ENCODE measurements at places on chromosomes 1 and 21. TPM values are rescaled to one million over a fixed set of nuclear protein-coding genes. Genes with fewer than 3 reads are reported as not detected.

DNA sequence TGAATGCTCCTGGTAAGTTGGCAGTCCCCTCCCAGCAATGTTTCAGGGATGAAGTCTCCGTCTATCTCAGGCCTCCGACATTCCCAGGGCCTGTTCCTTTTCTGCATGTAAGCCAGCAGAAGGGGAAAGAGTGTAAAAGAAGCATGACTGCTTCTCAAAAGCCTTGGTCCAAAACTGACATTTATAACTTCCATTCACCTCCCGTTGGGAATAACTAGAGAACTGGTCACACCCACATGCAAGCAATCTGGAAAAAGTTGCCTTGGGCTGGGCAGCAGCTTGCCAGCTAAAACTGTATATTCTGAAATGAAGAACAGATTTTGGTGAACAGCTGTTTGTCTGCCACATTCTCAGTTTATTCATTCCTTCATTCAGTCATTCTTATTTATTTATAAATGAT is 24.2 kb upstream of the NPL start:
- DNase-seq = no peak

DNA sequence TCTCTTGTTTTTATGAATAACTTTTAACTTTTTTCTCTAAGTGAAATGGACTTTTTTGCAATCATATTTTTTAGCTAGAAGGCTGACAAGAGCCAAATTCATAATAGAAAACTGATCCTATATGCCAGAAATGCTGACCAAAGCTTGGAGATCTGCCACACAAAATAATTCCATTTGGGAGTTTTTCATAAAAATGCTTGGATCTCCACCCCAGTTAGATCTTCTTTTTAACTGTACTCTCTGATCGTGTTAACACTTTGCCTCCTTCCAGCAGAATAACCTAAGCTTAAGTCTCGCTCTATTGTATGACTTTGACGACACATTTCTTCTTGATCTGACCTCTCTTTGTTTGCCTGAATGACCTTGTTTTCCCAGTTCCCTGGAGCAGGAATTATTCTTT is 16.8 kb downstream of the FLG2 start:
- DNase-seq = no peak

IGSF9 gene
- not detected for total RNA-seq

- DNase-seq = no peak
Observed at GRCh38 chr1:88731475-88732269, 47.6 kb downstream of the PKN2 start.

DNA sequence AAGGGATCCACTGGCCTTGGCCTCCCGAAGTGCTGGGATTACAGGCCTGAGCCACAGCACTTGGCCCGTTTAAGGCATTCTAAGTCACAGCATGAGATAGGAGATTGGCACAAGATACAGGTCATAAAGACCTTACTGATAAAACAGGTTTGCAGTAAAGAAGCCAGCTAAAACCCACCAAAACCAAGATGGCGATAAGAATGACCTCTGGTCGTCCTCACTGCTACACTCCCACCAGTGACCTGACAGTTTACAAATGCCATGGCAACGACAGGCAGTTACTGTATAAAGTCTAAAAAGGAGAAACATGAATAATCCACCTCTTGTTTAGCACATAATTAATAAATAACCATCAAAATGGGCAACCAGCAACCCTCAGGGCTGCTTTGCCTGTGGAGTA is 33.3 kb upstream of the RCC2 start:
- no peak for DNase-seq

DNA sequence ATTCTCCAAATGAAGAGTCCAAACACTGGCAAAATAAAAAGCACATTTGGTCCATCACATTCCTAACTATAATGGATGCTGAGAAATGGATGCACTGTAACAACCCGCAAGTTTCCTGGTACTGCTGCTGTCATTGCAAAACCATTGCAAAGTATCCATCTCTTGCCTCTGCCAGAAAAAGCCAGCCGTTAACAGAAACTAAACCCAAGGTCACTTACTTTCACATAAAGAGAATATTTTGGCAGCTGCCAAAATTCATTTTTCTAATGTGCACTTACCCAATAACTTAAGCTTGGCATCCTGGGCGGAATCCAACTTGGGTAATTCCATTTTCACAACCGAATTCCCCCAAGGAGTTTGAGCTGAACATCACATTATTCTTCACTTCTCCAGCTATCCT is 77.0 kb upstream of the LRRC8D start:
- no peak for DNase-seq

FCRL5 gene
- total RNA-seq = 0.63 TPM

- DNase-seq = no peak
Observed at GRCh38 chr1:228860911-228861831, 125.9 kb downstream of the RHOU start.

GRCh38 chr1:216223486-216223885 is 199.8 kb downstream of the USH2A start:
- no peak for DNase-seq

- no peak for DNase-seq
Observed at GRCh38 chr1:151510020-151510405, 1.2 kb upstream of the CGN start.

PRSS38 gene
- total RNA-seq = not detected

DNA sequence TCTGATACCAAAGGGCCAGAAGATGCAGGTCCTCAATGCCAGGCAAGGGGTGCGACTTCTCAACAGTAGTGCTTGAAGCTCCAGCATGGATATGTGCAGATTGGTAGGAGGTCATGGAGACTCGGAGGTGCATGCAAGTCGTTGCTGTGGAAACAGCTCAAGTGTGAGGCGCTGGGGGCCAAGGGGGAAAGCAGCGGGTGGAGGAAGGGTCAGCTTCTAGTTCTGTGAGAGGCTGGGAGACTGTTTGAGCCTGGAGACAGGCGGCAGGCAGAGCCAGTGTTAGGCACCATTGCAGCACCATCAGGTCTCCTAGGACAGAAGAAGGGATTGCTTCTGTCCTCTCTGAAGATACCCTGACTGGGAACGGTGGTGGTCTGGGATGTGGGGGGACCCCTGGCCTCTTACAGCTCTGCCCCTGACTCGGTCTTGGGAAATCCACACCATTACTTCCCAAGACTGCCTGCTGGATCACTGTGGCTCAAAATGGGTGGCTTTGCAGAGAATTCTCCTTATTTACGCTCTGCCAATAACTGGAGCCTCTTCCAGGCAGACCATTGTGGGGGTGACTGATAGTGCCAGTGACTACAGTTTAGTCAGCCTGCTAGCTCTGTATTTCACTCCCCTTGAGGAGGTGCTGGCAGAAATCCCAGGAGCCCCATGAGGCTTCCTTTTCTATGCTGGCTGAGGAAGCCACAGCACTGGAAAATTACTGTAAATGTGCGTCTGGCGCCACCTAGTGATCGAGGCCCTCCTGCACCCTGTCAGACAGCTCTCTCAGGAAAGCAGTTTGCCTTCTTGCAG is 46.3 kb upstream of the VANGL1 start:
- peak; percentile 95 for DNase-seq

DNA sequence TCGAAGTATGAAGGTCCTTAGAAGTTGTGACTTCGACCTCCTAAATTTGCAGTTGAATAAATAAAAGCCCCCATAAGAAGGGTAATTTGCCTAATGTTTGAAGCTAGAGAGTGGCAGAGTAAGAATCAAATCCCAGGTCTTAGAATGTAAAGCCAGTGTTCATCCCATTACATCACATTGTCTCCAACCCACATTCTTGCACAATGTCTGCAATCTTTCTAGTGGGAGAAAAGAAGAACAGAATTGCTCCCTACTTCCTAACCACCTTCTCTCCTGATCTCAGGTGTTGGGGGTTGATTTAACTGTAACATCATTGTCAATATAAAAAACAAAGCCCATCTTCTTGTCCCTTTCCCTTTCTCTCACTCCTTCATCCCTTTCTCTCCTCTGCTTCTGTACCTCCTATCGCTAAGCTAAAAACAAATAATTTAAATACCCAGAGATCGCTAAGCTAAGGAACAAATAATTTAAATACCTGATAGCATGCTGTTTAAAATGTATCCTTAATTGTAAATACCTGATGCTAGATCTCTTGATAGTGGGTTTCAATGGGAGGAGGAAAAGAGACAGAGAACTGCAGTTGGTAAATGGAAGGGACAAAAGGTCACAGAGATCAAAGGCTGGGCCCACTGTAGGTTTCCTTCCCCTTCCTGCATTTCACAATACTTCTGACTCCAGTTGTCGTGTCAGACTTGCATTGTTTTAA is 32.1 kb upstream of the CCDC190 start:
- no peak for DNase-seq

- DNase-seq = no peak
Observed at GRCh38 chr1:229344937-229345684, 2.3 kb upstream of the CCSAP start.

SYCP1 gene
- total RNA-seq = not detected

FAM177B gene
- 0.18 TPM for total RNA-seq

DNA sequence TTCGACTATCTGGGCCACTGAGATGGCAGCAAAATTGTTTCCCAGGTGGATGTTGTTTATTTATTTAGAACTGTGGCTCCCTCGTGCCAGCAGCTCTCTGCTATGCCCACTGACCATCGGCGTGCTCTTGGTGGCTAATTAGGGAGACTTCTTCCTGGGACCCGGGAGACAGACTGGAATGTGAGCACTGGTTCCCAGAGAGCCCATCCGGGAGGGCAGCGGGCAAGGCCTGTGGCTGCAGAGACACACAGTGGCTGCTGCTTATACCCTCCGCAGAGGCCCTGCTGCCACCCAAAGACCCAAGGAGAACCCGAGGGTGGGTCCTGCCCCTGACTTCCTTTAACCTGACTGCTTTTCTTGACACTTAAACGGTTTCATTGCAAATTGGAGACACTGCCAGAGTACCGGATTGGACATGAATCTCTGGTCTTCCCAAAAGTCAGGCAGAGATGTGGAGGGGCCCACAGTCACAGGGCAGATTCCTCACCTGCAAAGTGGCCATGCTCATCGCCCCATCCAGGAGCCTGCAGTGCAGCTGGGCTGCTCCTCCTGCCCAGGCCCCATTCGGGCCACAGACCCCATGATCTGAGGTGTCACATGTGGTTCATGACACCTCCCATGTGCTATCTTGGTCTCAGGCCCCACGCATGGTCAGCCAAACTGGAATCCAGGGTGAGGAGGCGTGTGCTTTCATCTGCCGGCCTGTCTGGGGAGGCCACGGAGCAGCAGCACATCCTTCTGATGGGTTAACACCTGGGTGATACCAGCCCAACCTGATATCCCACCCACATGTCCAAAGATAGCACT is 5.7 kb upstream of the MATN1 start:
- no peak for DNase-seq

- DNase-seq = no peak
Observed at GRCh38 chr1:66274634-66275033, 259.3 kb upstream of the SGIP1 start.

- no peak for DNase-seq
Observed at GRCh38 chr1:153816283-153816889, 41.2 kb downstream of the SLC27A3 start.

DNA sequence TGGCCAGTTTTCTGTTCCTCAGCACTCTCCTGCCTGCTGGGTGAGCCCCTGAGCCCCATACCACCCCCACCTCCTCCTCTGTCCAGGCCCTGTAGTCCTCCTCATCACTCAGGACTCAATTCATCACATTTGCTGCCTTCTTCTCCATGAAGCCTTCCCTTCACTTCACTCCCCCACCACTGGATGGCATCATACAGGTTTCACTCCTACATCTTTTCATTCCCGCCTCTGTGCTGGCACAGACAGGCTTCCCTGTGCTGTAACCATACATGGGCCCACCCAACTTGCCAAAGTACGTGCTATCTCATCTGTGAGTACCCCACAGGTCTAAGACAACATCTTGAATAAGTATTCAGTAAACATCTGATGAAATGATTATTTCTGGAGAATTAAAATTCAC is 56.9 kb downstream of the SLC45A1 start:
- DNase-seq = no peak

DNA sequence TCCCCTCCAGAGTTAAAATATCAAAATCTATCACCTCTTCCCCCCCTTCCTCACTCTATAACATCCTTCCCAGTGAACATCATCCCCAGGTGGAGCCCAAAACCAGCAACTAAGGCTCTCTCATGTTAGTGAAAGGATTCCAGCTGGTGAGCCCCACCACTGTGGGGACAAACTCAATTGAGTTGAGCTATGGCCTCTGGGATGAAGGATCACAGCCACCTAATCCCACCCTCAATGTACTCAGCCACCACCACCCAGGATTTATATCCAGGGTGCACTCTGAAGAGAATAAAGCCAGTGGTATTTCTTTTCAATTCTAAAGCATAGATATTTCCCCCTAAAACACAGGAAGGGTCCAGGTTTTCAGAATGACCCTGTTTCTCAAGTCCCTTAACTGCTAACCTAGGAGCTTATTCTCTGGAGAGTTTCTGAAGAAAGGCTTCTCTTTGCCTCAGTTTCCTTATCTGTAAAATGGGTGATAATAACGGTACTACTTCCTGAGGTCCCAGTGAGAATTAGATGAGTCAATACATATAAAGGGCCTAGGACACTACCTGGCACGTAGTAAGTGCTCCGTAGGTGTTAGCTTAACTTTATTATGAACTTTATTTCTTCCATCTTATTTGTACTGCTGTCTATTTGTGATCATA is 15.6 kb upstream of the BOLA1 start:
- DNase-seq = no peak

DNA sequence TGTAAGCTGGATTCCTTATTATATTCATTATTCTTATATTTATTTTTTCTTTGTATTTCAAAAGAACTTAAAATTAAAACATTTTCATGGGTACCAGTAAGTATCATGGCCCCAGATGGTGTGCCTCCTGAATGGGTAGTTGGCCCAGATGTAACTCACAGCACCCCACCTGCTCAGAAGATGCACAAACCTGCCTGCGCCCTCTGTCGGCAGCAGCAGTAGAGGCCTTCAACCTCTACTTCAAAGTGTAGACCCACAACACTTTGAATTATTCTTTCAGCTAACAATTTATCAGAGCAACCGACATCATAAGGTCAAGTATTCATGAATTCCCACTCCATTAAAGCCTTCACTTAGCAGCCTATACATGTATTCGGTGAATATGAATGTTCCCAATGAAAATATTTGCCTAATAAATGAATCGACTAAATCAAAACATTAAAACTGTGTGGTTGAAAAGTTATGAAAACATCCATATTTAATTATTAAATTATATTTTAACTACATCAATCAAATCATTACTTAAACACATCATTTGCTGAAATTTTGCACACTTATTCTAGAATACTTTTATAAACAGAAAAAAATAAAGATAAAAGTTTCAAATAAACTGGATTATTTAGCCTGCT is 25.4 kb downstream of the PIGM start:
- DNase-seq = peak; percentile 80

DNA sequence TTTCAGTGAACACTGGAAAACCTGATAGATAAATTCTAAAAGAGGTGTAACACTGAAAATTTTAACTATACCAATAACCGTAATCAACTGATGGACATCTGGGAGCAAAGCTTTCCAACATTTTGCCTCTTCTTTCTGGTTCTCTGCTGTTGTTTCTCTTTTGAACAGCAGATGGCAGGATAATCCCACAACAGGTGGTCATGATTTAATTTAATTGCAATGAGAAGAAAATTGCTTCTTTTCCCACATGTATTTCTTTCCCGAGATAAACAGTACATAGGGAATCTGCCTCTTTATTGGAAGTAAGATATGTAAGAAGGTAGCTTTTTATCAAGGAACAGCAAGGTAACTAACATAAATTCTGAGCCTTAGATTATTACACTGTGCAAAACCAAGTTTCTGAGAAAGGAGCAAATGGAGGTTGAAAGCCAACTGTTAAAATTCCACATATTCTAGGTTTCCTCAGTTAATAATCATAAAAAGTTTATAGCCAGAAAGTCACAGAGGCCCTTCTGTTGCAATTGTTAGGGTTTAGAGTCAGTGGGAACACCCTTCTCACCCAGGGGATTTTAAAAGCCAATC is 72.9 kb downstream of the RPS6KA1 start:
- no peak for DNase-seq

C21orf58 gene
- total RNA-seq = 3.7 TPM

WRAP73 gene
- 10.6 TPM for total RNA-seq

SLC1A7 gene
- total RNA-seq = 1.4 TPM

- DNase-seq = peak; percentile 55
Observed at GRCh38 chr1:227547310-227548118, 15.8 kb upstream of the ZNF678 start.

PIK3C2B gene
- 87.5 TPM for total RNA-seq

Measured in aorta (tissue), 5 donors.